Fibroblast of skin of left quadriceps (primary cell): ENCODE measurements at places on chromosomes 1 and 21.

DNA sequence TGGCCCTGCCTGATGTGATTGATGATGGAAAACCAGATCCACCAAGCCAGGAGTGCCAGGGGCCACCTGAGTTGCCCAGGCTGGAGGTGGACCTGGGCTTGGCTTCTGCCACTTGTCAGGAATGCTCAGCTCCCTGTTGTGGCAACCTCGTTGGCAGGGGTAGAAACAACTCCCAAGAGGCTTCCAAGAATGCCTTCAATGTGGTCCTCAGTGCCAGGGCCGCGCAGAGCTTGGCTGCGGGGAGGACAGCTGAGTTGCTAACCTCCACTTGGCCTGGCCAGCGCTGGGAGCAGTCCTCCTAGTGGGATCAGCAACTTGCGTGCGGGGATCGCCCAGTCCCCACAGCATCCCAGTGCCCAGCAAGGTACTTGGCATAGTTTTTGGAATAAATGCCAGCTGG lies 9.0 kb downstream of the MYOM3 start:
- no peak for DNase-seq

DNA sequence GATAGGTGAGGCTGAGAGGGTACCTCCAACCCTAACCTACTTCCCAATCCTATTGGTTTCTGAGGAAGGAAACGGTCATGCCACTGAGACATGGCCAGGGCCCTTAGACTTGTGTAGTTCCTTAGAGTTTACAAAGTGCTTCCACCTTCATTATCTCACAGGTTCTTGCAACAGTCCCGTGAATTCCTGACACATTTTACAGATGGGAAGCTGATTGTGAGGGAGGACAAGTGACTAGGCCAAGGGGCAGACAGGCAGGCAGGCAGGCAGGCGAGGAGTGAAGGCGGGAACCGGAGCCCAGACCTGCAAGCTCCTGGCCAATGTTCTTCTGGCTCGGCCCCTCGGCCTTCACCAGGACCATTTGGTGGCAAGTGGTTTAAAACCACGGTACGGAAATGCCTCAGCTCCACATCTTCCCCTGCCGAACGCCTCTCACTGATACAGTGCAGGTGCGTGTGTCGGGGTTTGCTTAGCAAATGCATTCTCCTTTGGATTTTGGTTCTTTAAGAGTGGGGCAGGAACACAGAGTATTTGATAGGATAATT lies 45.1 kb downstream of the ZBTB18 start:
- no peak for DNase-seq

DNA sequence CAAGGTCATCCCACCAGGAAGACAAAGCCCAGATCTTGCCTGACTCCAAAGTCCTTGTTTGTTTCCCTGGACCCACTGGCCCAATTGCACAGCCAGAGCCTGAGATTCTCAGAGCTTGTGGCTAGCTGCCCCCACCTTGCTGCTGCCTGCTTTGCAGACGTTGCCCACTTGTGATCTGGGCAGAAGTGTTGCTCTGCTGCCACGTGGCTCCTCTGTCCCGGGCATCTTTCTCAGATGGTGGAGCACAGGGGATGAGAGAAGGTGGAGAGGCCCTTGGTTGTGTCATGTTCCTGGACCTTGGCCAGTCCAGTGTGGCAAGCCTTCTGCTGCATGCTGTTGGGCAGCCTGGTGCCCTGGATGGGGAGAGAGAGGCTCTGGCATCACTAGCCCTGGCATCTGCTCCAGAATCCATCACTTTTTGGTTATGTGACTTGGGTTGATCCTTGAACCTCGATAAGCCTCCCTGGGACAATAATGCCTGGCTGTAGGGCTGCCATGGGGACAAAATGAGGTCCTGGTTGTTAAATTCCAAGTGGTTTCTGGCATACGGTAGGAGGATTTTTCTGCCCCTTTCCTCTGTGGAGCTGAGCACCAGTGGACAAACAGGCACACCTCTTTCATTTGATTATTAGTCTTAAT lies 1.5 kb upstream of the NR0B2 start:
- DNase-seq = no peak

DNA sequence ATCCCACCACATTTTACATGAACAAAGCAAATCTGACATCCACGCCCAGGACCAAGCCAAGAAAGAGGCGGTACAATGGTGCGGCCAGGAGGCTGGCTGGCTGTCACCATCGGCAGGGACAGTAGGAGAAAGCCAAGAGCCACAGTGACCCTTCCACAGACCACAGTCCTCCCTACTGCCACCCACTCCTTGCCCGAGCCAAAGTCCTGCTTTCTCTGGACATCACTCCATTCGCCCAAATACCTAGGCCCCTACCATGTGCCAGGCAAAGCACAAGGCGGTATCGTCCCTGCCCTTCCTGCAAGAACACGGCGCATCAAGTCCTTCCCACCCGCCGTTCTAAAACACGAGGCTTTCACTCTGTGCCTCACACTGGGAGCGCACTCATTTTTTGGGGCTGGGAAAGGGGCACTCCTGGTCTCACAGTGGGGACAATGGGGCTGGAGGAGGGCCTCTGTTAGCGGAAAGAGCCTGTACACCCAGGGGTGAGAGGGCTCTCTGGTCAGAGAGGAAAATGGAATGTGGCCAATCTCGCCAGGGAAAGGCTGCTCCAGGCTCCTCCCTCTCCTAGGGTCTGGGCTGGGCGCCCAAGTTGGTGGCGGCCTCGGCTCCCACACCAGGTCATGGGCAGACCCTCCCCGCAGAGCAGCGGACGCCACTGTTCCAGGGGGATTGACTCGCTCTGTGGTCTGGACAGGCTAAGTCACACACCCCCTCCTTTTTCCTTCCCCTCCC lies 26.5 kb downstream of the SSBP3 start:
- DNase-seq = no peak

GRCh38 chr1:233241759-233242158 lies 53.8 kb downstream of the PCNX2 start:
- no peak for DNase-seq

GRCh38 chr1:10045480-10046355 lies 13.0 kb downstream of the UBE4B start:
- DNase-seq = no peak

DNA sequence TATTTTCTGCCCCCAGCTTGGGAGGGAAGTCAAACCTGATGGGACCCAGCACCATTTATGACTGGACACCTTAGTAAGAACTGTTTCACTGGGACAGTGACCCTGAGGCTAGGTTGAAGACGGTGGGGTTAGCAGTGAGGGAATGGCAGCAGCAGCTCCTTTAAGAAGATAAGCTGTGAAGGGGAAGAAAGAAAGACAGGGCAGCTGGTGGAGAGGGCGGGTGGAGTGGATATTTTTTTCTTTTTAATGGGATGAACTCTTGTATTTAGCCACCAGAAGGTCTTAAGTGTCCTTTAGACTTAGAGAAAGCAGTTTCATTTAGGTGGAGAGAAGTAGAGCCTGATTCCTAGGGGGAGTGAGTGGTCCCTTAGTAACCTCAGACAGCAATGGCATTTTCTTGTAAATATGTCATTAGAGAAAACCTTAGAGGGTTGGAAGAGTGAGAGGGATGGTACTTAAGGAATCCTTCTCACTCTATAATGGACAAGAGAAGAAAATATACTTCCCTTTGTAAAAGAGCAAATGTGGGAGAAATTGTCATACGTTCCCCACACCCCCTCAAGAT lies 187.5 kb downstream of the HHAT start:
- no peak for DNase-seq

DNA sequence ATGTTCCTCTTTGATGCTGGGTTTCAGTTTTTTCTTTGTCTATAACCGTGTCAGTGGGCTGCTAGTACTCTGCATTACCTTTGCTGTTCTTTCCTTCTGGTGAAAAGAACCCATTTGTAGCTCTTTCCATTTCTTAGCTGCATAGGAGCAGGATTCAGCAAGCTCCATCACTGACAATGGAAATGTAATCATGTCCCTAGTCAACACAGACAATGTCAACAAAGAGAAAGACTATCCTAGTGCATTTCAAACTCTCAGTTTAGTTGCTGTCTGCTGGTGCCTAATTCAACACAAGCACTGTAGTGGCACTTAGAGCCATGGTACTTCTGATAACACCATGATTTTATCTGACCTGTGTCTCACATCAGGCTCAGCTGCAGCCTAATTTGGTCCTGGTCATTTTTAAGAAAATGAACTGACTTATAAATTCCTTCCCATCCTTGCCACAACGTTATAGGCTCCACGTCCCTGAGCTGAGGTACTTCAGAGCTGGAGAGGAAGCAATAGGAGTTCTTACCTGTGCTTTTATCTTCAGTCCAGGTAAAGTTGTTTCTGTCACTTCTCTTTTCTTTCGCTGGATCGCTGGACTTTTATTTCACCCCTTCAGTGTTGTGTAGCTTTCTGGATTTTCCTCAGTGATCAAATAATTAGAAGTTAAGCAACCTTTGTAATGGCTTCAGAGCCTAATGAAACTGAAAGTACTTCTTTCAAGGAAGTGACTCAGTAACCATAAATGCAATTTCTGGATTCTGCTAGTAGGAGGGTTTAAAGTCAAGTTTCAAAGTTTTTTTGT lies at the start of gene GBP3:
Gene GBP3, minus strand, starts transcription at position 700 of the 793 bp plus-strand sequence. CDS start 2,145 bp downstream, outside the sequence.
- DNase-seq = peak; percentile 32

DNA sequence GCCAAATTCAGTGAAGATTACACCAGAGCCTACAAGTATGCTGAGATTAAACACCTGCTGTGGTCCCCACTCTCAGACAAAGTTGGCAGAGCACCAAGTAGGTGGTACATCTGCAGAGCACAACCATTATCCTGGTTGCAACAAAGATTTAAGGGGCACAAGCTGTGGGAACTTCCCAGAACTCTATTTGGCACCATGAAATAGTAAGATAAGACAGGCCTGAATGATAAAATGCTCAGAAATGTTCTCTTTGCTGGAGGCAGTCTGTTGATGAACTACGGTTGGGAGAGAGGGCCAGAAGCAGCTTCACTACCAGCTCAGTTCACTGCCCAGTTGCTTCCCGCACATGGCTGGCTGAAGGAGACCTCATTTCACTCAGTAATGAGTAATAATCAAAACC lies 19.9 kb downstream of the RPL5 start:
- no peak for DNase-seq

- no peak for DNase-seq
These were observed 2.8 kb upstream of the EFHD2 start for GRCh38 chr1:15406614-15407559.

DNA sequence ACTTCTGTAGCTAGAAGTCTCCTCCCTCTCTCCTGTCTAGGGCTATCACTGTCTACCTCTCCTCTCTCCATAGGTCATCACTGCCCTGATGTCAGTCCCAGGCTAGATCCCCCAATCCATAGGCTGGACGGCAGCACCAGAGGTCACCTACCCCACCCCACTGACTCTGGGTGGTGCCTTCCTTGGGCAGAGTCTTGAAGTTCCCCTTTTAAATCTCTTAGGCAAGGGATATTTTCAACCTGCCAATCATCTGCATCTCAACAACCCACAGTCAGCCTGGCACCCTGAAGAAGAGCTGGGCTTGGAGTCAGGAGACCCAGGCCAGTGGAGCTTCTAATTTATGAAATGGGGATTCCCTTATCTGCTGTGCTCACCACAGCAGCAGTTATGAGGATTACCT lies 13.2 kb downstream of the MYBPH start:
- DNase-seq = no peak

- peak; percentile 28 for DNase-seq
These were observed 136.2 kb downstream of the NTNG1 start for GRCh38 chr1:107277022-107277421.

DNA sequence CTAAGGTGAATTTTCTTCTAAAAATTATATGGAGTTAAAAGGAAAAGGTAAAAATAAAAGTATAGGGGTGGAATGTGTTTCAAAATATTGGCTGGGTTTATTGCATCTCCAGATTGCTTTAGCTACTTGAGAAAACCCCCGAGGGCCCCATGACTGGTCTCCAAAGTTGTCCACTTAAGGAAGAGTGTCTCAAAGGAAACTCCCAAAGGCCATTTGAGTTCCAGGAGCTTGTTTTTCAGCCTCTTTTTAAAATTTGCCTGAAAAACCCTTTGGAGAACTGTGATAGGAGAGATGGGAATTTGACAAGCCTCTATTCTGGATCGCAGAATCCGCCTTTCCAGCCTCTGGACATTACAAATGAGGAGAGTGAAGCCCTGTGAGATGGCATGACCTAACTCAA lies 225.6 kb downstream of the ZNF326 start:
- no peak for DNase-seq

GRCh38 chr1:33369081-33369480 lies 48.2 kb upstream of the A3GALT2 start:
- DNase-seq = no peak

DNA sequence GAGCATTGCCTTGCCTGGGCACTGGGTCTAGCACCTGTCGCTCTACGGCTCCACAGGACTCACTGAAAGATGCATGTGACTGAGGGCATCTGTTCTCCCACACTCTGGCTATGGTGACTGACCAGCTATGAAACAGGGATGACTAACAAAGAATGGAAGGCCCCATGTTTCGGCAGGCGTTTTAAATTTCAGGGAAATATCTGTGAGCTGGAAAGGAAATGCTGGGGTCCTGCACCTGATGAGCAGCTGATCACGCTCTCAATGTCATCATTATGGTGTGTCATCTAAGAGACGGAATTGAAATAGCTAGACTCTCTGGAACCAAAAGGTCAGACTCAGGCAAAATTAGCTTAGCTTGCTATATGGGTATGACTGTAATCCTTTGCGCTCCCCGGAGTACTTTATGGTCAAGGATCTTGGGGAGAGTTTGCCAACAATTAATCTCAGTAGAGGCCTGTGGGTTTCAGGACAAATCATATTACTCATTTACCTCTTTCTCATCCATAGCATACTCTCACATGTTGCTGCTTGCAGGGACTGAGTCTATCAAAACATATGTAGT lies 24.5 kb upstream of the PALMD start:
- DNase-seq = no peak

GRCh38 chr1:54520631-54521321 lies 27.3 kb upstream of the ACOT11 start:
- DNase-seq = no peak

GRCh38 chr21:31349208-31349607 lies 5.1 kb upstream of the TIAM1 start:
- DNase-seq = no peak

GRCh38 chr1:63690966-63691700 lies 82.7 kb upstream of the ROR1 start:
- peak; percentile 13 for DNase-seq

- DNase-seq = no peak
These were observed 194.7 kb downstream of the AK5 start for GRCh38 chr1:77476475-77476874.

- no peak for DNase-seq
These were observed 54.8 kb upstream of the SH3GLB1 start for GRCh38 chr1:86649618-86650017.

- peak; percentile 21 for DNase-seq
These were observed 9.3 kb downstream of the ARL8A start for GRCh38 chr1:202135221-202135721.

DNA sequence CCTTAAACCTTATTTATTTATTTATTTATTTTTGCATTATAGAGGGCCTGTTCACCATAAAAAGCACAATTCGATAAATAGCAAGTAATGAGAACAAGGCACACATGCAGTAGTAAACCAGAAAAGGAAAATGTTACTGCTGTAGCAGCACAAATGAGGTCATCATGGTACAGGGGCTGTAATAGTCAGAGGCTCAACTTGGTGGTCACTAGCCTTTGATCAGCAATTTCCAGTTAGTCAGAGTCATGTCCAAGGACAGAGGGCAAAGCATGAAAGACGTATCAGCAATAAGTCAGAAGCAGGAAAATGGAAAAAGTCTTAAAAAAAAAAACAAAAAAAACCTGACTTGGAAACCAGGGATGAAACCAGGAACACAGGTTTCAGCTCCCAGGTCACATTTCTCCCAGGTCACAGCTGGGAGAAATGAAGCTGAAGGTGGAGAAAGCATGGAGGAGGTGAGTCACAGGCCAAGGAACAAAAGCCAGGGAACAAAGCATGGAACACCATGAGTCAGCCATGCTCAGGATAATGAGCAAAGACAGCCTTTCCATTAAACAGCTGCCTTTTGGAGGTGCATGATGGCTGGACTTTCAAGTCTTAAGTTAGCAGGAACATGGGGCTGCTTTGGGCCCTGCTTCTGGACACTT lies 556.3 kb downstream of the LTN1 start:
- no peak for DNase-seq
